Natural killer cell (primary cell): ENCODE measurements at places on chromosomes 6 and 20.

DNA sequence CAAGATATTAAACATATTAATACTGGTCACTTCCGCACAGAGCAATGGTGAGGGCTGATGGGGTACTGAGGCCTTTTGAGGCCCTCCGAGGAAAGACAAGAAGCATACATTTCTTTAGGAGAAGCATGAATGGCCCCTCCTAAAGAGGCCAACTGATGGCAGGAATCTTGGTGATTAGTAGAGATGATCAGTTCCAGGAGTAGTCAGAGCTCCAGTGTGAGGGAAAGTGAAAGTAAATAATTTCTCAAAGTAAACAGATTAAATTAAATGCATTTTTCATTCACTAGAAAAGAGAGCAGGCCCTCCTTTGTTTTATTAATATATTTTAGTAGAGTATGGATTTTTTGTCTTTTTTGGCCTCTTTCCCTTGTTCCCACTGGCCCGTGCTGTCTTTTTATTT lies 38.2 kb downstream of the NOX3 start:
- no peak for DNase-seq

DNA sequence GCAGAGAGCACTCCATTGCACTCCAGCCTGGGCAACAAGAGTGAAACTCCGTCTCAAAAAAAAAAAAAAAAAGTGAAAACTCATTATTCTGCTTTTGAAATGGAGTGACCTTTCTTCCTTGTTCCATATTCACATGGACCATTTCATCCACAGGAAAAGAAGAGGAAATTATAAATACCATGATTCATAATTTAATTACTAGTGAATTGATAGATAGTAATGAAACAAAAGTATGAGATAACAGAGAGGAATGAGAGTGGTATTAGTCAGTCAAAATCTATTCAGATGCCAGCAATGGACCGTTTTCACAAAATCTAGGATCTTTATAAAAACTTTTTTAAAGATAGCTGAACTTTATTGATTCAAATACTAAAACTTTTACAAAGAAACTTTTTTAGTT lies 443.1 kb upstream of the FLRT3 start:
- no peak for DNase-seq

GRCh38 chr6:21396313-21396712 lies 197.2 kb upstream of the SOX4 start:
- no peak for DNase-seq

DNA sequence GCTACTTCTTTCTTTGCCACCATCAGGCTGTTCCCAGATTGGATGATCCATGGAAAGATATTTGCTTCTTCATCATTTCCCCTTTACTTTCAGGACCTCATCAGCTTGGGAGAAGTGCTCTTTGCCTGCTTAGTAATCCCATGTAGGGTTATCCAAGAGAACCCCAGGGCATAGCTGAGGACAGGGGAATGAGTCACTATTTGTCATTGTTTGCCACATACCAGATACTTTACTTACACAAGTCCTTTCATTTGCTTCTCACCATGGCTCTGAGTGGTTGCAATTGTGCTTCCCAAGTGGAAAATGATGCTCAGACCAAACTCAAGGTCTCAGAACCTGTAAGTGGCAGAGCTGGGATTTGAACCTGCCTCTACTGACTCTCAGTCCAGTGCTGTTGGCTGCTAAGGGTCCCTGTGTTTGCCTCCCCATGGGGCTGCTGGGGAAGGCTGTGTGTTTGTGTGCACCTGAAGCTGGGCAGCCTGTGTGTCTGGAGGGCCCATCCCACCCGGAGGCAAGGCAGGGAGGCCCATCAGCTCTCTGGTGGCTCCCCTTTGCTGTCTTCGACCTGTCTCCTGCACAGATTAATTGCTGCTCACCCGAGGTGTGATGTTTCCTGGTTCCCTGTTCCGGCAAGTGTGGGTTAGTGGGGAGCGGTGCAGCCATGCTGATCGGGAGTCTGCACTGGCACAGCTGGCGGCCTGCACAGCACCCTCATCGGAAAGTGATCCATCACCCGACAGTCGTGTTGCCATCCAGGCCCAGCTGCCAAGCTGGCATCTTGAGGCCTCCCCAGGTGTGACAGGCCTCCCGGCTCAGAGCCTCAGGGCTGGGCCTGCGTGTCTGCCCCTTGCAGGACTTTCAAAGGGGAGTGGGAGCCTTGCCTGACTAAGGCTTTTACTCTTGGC lies 228.8 kb downstream of the DHX35 start:
- no peak for DNase-seq

GRCh38 chr6:108200631-108201030 lies 34.8 kb downstream of the NR2E1 start:
- DNase-seq = no peak

DNA sequence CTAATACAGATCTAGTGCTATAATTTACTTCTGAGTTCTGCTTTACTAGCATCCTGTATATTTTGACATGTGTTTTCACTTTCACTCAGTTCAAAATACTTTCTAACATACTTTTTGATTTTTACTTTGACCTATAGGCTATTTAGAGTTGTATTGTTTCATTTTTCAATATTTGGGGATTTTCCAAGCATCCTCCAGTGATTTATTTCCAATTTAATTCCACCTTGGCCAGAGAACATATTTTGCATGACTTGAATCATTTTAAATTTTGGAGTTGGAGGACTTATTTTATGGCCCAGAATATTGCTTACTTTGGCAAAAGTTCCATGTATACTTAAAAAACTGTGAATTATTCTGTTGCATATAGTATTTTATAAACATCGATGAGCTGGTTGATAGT lies 1215.6 kb upstream of the MAP3K7 start:
- no peak for DNase-seq

DNA sequence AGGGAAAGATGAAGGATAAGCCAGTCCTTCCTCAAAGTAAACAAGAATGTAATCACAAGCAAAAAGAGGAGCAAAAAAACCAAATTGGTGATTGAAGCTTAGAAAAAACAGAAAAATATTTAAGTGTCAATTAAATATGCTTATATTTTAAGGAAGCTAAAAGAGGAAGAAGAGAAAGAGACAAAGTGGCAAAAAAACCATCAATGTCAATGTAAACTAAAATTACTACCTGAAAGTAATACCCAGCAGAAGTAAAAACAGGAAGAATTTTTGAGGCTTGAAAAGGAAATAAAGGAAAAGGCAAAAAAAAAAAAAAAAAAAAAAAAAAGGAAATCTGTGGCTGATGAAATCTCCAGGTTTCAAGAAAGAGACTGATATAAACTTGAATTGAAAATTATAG lies 36.2 kb upstream of the OGFRL1 start:
- DNase-seq = no peak

DNA sequence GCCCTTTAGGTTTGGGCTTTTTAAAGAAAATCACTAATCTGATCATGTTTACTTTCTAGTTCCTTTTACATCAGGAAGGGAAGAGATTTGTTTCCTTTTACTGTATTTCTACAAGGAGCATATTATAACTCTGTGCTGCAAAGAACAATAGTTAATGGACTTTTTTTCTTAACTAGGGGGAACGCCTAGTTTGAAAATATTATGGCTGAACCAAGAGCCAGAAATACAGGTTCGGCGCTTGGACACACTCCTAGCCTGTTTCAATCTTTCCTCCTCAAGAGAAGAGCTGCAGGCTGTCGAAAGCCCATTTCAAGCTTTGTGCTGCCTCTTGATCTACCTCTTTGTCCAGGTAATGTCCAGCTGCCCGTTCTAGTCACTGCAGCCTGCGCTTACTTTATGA lies 41.4 kb downstream of the FAM120B start:
- no peak for DNase-seq

DNA sequence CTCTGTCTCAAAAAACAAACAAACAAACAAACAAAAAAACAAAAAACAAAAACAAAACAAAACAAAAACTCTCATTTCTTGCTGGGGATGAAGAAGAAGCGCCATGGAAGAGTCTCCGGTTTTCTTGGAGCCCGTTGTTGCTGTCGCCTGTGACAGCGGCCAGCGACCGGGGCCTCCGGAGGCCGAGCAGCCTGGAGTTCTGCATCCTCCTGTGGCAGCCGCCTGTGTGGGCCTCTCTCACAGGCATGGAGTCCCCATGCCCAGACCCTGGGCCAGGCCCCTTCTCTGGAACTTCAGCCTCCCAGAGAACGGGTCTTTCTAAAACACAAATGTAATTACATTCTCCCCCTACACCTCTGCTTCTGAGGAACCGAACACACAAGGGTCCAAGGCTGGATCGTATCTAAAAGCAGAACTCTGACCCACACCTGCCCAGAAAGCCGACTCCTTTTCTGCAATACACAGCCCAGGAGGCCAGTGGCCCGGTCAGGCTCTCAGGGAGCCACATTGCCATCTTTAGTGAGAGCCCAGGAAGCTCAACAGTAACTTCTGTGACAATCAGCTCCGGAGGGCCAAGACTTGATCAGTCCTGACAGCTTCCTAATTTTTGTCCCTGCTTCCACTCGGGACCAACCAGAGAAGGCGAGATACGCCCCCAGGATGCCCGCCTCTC lies 18.5 kb downstream of the DACT2 start:
- DNase-seq = no peak

GRCh38 chr20:63655249-63655648 lies 2.0 kb upstream of the STMN3 start:
- DNase-seq = no peak

- DNase-seq = no peak
Measured at GRCh38 chr6:72769459-72770125, 147.7 kb downstream of the KCNQ5 start.

GRCh38 chr6:7471171-7471570 lies 70.3 kb upstream of the DSP start:
- no peak for DNase-seq

GRCh38 chr6:166304106-166304505 lies 4.1 kb downstream of the PRR18 start:
- no peak for DNase-seq

DNA sequence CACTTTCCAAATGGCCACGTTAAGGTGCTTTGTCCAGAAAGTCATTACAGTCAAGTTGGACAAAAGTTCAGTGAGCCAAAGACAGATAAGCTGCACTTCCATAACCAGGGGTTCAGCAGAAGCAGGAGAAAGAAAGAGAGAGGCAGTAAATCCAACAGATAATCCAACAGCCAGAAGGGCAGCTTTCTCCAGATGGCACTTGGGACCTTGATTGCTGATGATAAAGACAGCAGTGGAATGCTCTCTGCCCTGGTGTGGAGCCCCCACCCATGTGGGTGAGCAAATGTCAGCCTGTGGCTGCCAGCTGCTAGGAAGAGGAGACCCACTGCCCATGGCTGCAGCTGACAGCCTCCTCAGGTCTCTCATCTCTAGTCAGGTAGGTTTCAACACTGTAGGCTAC lies 18.7 kb upstream of the NRSN1 start:
- DNase-seq = no peak

GRCh38 chr20:44123251-44123650 lies 63.7 kb downstream of the JPH2 start:
- no peak for DNase-seq

- DNase-seq = no peak
Measured at GRCh38 chr6:35292494-35292893, 5.1 kb upstream of the DEF6 start.

- no peak for DNase-seq
Measured at GRCh38 chr6:135854799-135855198, 3.3 kb downstream of the PDE7B start.

DNA sequence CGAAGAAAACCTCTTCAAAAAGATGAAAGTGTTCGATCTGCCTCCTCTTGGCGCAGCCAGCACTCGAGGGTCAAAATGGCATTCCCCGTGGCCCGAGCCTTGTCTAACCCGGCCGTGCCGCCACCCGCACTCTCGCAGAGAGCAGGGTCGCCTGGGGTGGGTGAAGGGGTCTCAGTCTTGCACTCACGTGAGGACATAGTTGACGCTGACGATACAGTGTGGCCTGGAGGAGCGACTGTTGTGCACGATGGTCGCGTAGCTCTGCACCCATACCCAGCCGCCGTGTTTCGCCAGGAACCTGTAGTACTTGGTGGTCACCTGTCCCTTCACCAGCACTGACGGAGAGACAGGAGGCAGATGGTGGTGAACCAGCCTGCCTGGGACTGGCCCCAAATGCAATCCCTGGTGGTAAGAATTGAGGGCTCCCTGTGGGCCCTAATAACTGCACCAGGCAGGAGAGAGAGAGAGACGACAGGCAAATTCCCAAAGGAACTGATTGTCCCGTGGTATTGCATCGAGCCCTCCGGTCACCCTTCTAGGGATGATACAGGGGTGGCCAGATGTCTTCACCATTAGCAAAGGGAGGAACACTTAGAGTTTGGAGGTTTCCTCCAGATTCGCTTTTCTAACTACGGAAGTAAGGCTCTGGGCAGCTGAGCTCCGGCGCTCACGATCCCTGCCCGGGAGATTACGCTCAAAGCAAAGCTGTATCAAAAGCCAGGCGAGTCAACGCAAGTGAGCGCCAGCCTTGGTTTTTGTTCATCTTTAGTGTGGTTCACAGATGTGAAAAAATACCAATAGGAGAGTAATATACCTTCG lies 17.4 kb downstream of the SIM1 start:
- DNase-seq = no peak

- DNase-seq = no peak
Measured at GRCh38 chr20:41058674-41059635, 30.3 kb downstream of the TOP1 start.

- DNase-seq = no peak
Measured at GRCh38 chr20:56429941-56430340, 17.9 kb downstream of the CASS4 start.
